NCI-H526 treated with DMSO at 0.1 percent for 48 hours (cell line): ENCODE measurements at places on chromosomes 1 and 21.

GRCh38 chr1:177959811-177960515 lies 9.9 kb downstream of the SEC16B start:
- DNase-seq = peak; percentile 65

DNA sequence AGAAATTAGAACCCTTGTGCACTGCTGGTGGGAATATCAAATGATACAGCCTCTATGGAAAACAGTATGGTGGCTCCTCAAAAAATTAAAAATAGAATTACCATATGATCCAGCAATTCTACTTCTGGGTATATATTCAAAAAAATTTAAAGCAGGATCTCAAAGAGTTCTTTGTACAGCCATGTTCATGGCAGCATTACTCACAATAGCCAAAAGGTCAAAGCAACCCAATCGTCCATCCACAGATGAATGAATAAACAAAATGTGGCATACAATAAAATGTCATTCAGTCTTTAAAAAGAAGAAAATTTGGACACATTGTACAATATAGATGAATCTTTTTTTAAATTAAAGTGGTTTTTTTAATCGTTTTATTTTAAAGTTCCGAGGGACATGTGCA lies 36.3 kb upstream of the ERG start:
- peak; percentile 35 for DNase-seq

DNA sequence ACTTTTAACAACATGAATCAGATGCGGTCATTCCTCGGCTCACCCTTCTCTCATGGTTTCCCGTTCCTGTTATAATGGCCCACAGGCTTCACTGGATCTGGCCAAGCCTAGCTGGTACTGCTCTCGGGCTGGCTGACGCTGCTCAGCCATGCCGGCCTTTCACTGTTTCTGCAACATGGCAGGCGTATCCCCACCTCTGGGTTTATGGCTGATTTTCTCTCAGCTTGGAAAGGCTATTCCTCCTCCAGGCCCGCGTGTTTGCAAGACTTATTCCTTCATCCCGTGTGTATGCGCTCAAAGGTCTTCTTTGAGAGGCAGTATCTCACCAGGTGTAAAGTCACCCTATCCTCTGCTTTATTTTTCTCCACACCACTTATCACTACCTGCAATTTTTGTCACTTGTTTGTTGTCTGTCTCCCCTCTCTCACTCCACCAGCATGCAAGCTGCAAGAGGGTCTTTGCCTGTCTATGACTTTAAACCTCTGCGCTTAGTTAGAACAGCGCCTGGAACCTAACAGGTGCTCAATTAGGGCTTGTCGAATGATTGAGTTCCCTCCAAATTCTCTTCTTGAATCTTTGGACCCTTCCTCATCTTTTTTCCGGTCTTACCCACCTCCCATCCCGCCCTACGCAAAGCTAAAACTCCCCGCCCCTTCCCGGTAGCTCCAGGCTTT lies 491 bp upstream of the RAP1A start:
- no peak for DNase-seq

DNA sequence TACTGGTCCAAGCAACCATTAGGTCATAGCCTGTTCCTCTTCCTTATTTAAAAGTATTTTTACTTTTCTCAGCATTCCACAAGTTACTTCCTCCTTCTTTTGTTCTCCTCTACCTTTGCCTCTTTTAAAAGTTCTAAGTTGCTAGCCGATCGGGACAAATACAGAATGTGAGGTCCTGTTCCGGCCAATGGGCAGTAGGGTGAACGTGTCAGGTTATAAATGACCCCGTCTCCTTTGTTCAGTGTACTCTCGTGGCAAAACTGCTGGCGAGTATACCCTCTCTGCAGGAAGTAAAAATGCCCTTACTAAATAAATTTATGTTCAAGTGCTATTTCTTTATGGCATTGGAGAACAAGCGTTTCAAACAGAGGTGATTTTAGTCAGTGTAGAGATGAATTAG lies 2.5 kb downstream of the ADCY10 start:
- no peak for DNase-seq

DNA sequence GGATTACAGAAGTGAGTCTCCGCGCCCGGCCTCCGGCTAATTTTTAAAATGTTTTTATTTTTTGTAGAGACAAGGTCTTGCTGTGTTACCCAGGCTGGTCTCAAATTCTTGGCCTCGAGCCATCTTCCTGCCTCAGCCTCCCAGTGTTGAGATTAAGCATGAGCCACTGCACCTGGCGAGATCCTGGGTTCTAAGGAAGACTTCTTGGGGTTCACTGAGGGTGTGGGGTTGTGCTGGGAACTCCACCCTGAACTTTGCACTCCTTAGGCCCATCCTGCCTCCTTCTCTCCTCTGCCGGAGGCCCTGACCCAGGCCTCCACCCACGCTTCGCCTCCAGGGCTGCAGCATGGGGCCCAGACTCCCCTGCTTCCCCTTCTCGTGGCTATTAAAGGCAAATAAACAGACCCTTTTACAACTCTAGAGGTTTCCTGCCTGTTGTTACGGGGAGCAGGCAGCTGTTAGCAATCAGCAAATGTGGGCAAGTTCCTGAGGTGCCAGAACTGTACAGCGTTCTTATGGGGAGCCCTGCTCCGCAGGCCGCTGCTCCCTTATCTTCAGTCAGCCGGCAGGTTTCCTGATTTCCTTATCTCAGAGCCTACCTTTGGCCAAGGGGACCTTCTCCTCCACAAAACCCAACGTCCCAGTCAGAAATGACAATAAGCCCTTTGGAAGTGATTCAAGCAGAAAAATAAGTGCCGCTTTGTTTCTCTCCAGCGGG lies 41.0 kb upstream of the LIN9 start:
- DNase-seq = no peak

- no peak for DNase-seq
Observed at GRCh38 chr1:234108921-234109320, 204.4 kb downstream of the SLC35F3 start.

- DNase-seq = peak; percentile 44
Observed at GRCh38 chr1:52927212-52928014, at the start of gene SCP2. SCP2 (plus strand) TSS chr1:52927276; CDS start chr1:52927397, 121 bp downstream.

DNA sequence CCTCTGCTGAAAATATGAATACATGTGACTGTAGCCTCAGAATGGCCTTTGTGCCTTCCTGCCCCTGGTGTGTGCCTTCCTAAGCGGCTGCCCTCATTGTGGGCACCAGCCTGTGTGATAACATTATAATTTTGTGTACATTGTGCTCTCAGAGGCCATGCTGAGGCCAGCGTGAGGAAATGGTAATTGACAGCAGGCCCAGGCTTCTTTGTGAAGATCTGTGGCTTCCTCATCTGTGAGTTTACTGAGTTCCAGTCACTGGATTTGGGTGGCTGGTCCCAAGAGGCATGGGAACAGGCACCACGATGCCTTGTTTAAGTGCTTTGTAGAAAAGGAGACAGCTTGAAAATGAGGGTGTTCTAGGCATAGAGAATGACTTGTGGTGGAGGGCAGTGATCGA lies 389.3 kb downstream of the OMA1 start:
- peak; percentile 73 for DNase-seq

GRCh38 chr1:66313429-66313828 lies 220.5 kb upstream of the SGIP1 start:
- DNase-seq = no peak

GRCh38 chr1:28136922-28137613 lies 39.4 kb downstream of the PTAFR start:
- no peak for DNase-seq

DNA sequence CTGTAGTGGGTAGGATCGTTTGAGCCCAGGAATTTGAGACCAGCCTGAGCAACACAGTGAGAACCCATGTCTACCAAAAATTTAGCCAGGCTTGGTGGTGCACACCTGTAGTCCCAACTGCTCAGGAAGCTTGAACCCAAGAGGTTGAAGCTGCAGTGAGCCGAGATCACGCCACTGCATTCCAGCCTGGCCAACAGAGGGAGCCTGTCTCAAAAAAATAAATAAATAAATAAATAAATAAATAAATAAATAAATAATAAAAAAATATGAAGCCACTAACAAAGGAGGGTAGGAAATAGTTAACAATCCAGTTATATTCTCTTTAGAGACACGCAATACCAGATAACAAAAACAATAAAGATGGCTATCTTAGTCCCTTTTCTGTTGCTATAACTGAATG lies 11.9 kb upstream of the CBR3 start:
- no peak for DNase-seq

DNA sequence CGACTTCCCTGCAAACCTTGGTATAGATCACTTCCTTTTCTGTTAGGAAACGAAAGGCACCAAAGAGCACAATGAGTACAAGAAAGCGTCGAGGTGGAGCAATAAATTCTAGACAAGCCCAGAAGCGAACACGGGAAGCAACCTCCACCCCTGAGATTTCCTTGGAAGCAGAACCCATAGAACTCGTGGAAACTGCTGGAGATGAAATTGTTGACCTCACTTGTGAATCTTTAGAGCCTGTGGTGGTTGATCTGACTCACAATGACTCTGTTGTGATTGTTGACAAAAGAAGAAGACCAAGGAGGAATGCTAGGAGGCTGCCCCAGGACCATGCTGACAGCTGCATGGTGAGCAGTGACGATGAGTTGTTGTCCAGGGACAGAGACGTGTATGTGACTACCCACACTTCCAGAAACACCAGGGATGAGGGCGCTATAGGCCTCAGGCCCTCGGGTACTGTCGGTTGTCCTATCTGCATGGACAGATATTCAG lies 18.5 kb downstream of the FAM89A start:
- no peak for DNase-seq

- DNase-seq = no peak
Observed at GRCh38 chr1:46555826-46556619, 4.6 kb upstream of the KNCN start.

DNA sequence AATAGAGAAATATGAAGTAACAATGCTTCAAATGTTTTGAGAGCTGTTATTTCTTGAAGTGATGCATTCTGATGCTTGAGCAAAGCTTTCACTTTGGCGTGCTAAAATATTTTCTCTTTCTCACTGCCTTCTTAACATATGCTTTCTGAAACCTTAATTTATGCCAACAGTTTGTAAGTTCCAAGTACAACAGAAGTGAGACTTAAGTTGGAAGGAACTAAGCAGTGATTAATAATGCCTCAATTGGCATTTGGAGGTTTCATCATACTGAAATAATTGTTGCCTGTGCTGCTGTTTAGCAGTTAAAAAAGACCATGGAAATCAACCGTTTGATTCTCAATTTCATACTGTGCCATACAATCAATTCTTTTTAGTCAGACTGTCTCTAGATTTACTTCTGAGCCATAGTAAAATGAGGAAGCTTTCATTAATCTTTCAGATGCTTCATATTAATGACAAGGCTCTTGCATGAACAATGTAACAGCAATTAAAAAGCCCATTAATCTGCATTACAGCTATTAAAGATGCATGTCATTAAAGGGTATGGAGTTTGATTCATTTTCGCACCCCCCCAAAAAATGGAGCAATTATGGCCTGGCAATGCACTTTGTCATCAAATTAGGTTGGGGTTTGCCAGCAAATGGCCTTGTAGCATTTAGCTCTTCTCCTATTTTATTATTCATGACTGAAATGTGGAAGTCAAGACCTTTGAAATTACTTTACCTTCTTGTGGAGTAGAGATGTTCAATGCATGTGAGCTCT lies 375.3 kb downstream of the USH2A start:
- DNase-seq = no peak
